ENCODE measurements at places on chromosomes 4 and X.
A peak's percentile ranks its signal among the peaks of the same experiment; 100 is the strongest.

GRCh38 chrX:20531667-20532066, 265.0 kb upstream of the RPS6KA3 start:
- DNase-seq: no peak

DNA sequence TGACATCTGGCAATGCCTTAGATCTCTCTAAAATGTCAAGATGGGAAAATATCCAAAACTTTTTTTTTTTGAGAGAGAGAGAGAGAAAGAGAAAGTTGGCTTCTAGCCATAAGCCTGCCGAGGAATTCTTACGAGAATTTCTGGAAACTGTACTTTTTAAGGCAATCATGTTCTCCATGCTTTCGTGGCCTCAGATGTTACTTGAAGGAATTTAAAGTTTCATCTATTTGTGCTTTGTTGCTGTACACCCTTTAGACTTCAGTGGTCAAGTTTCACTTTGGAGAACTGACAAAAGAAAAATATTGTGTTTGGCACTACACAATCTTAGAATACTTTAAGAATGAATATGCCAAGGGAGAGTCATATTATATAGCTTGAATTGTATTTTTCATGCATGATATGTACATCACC, 53.9 kb downstream of the FAT4 start:
- no peak for DNase-seq

DNA sequence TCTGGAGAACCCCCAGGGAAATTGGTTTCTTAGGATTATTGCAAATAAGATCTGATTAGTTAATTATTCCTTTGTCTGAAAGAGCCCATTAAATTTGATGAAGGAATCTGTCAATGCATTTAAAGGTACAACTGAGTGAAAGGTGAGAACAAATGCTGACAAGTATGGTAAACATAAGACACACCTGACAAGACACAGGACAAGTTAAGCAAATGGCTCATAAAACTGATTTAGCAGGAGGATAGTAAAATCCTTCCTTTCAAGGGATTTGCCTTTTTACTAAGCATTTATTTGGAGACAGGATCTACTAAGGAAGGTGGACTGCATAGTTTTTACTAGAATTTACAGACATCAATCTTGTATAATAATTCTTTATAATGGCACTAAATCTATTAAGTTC, 553.9 kb downstream of the SPRY1 start:
- no peak for DNase-seq

- DNase-seq: no peak
Measured at GRCh38 chr4:18571301-18571761, 549.8 kb upstream of the LCORL start.

DNA sequence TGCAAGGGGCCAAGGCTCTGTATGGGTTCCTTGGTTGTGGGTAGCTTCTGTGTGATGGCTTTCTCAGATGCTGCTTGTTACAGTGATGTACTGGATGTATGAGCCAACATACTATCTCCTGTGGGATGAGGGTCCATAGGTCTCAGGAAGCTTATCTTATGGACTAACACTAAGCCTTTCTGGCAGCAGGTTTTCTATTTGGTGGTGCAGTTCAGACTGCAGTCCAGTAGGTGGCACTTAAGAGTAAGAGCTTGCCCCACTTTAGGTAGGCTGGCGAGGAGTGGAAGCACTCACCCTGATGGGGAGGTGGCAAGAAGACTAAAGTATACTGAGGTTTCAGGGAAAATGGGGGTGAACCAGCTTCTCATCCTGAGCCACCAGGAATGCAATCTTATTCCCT, 306.7 kb upstream of the MAOA start:
- DNase-seq: peak; percentile 30

DNA sequence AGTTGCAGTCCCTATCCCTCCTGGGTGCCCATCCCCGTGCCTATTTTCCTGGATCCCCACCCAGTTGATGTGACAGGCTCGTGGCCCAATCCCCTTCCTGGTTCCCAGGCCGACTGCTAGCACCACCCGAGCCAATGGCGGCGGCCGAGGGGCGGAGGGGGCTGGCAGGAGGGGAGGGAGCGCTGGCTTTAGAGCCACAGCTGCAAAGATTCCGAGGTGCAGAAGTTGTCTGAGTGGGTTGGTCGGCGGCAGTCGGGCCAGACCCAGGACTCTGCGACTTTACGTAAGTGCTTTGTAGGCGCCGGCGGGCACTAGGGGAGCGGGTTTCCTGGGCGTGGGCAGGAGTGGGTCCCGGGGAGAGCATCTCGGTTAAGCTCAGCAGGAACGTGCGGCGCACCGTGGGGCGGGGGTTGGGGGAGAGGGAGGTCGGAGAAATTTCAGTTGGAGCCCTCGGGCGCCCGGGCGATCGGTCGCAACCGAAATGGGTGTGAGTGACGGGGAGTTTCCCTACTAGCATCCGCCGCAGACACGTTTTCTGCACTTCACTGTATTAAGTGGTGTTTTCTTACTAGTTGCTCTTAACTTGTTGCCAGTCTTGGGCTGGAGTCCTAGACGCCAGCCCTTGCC, at the start of gene PLS3:
TSS of gene PLS3 (plus strand) at position 197 of the 627 bp plus-strand sequence. CDS start 49,077 bp downstream, outside the sequence.
- no peak for DNase-seq

- DNase-seq: no peak
Measured at GRCh38 chr4:105232374-105232773, 85.7 kb downstream of the TET2 start.

- no peak for DNase-seq
Measured at GRCh38 chrX:74353984-74354383, 50.0 kb downstream of the ZCCHC13 start.

DNA sequence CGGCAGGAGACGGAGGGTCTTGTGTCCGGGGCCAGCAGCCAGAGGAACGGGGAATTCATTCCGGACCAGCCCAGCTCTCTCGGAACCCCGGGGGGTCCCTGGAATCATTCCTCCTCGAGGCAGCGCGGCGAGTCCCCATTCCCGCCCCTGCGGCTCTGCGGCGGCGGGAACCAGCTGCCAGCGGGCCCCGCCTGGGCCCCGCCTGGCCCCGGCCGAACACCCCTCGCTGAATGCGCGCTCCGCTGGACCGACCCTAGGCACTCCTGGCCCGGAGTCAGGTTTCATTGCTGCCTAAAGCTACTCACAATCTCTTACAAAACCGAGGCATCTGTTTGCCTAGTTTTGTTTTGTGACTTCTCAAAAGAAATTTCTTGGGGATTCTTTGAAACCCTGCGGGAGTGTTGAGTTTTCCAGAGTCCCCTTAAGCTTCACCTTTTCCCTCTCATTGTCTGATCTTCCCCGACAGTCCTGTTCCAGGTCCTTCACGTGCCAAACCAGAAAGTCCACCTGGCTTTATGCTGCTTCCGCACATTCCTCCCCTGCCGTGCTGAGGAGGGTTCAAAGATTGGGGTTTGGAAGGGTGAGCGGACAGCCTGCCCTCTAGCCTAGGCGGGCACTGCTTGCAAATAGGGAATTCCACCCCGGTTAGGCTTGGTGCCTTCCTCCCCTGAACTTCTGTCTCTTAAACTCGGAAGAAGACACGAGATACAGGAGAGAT, 789 bp downstream of the ARHGAP10 start:
- no peak for DNase-seq

- no peak for DNase-seq
Measured at GRCh38 chr4:121376556-121376955, 4.3 kb downstream of the QRFPR start.

DNA sequence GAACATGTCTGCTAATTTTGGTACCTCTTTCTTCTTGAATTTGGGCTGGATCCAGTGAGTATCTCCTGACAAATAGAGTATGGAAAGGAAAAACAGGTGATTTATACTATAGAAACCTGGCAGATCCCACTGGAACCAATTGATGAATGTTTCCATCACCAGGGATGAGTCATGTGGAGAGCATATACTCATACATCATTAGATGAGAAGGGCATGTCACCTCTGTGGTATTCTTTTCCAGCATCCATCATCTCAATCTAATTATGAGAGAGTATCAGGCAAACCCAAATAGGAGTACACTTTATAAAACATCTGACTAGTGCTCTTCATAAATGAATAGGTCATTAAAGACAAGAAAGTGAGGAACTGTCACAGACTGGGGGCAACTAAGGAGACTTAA, 90.7 kb downstream of the CLDN22 start:
- DNase-seq: no peak

GRCh38 chrX:118632862-118633261, 94.5 kb upstream of the IL13RA1 start:
- no peak for DNase-seq

GRCh38 chrX:99603091-99603814, 806.8 kb downstream of the PCDH19 start:
- no peak for DNase-seq

DNA sequence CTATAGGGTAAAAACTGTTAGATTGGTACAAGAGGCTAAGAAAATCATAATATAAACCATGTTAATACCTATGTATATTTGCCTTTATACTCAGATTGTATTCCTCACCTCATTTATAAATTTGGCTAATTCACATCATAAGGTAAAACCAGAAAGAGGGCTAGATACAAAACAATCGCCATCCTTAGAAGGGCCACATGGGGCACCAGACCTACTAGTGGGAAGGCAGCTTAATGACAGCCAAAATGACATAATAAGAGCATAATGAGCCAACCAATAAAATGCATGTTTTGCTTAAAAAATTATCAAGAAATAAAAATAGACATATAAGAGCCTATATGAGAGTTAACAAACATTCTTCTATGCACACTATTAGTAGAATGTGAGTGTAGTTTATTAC, 107.3 kb upstream of the PRDX4 start:
- DNase-seq: no peak

DNA sequence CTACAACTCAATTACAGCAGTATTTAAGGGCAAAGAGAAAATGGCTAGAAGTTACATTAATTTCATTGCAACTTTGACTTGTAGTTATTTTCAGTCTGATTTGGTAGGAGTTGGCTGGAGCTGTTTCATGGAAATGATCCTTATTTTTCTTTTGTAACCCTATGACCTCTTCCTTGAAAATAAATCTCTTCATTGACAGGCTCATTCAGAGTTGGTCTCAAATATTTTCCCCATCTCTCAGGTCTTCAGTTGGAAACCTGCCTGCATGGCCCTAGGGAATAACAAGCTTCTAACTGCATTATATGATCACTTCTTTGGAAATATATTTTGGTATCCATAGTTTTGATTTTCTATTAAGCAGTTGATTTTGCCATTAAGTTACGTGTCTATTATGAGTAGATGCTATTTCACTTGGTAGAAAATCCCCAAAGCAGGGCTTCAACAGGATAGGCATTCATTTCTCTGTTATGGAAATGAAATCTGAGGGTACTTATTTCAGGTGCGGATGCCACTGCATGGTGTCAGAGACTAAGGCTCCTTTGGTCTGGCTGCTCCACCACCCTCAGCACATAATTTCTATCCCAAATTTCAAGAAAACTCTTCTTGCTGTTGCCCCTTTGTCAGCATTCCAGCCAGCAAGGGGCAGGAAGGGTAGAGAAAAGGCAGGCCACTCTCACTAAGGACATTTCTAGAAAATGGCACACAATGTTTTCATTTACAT, 502.5 kb downstream of the SPRY1 start:
- DNase-seq: no peak

- peak; percentile 38 for DNase-seq
Measured at GRCh38 chr4:158769175-158769921, 522 bp downstream of the FNIP2 start.

- DNase-seq: no peak
Measured at GRCh38 chr4:113788888-113789287, 27.4 kb upstream of the CAMK2D start.

- DNase-seq: no peak
Measured at GRCh38 chr4:104942990-104943743, 203.5 kb upstream of the TET2 start.

DNA sequence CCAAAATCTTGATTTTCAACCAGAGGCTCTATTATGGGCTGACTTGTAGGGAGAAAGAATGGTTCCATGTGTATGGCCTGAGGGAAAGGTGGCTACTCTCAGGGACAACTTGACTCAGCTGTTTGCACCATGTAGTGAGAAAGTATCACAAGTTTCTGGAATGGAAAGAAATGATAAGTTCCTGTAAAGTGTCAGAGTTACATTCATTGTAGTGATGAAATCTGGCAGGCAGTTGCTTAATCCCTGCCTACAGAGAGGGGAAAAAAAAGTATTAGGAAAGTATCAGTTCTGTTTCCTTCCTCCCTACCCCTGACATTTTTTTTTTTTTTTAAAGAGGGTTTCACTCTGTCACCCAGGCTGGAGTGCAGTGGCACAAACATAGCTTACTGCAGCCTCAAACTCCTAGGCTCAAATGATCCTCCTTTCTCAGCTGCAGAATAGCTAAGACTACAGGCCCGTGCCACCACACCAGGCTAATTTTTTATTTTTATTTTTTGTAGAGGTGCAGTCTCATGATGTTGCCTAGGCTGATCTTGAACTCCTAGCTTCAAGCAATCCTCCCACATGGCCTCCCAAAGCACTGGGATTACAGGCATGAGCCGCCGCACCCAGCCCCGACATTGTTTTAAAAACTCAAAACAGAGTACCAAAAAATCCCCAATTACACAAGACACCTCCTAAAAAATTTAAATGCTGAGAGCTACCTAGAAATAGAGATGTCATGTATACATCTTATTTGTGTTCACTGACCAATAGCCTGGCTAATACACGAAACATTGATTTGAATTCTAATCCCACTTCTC, 4.8 kb upstream of the FBXL5 start:
- DNase-seq: peak; percentile 7

DNA sequence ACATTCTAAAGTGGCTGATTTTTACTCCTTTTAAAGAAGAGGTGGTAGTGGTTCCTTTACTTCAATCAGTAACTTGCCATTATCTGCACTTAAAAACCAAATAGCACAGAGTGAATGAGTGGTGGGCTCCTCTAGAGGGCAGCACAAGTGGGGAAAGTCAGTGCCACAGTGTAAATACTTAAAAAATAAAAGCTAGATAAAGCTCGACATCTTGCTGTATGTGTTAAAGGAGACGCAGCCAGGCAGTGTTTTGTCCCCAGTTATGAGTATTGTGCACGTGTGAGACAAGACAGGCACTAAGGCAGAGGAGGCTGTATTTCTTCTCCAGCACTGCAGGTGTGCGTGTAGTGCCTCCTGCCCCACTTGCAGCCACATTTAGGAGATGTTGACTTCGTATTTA, 24.6 kb downstream of the NAP1L5 start:
- peak; percentile 30 for DNase-seq

DNA sequence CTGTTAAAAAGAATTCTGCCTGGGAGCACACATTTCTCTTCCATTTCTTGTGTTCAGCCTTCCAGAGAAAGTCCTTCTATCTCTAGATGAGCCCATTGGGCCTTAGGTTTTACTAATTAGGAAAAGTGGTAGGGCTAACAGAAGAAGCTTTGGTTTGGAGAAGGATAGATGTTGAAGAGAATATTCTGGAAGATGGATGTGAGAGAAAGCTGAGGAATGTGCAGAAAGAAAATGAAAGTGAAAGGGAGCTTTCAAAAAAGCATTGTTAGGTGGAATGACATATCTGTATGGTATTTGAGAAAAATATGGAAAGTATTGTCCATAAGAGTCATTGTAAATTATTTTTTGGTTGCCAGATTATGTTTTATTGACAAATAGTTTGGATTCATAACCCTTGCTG, 474.8 kb upstream of the SLIT2 start:
- no peak for DNase-seq

Data from stimulated activated CD4-positive, alpha-beta T cell treated with anti-CD3 and anti-CD28 coated beads, Interleukin-4, amount 100 ng/mL, for 24 hours (primary cell).